ENCODE measurements at places on chromosomes 7 and 10.

DNA sequence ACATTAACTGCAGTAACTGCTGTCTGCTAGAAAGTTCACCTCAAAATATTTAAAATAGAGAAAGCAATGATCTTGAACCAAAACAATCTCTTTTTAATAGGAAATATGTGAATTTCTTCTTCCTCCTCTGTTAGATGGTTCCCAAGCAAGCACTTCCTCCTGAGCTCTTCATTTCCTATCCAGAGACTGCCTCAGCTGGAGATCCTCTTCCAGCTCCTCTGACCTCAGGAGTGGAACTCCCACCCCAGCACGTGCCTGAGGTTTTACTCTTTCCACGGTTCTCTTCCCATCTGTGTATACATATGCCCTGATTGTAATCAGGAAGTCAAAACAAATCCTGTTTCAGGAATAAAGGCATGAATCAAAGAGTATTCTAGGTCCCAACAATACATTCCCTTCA lies 5.6 kb downstream of the DENND11 start:
- DNase-seq = no peak

- DNase-seq = no peak
Observed at GRCh38 chr7:27478084-27478483, 184.6 kb downstream of the HIBADH start.

DNA sequence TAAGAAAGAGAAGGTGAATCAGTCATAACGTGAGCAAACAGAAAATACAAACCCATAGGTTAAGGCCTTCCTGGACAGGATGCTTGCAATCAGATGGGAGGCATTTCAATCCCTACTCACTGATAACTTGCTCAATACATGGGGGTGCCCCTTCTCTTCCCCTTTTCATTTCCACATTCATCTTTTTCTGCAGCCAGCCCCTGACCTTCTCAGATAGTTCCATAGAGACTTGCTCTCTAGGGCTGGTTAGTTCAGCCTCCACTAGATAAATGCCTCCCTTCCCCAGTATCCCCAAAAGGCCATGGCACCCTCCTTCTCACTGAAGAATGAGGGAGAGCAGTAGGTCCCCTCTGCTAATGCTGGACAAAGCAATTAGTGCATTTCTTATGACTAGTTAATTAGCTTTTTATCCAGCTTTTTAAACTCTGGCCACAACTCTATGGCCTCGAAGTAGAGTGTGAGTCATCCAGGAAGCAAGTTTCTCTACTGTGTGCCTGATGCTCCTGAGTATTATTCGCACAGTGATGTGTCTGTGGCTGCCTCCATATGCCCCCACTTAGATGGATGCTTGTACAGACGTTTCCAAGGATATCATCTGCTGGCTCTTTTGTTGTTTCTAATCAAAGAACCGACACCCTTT lies 12.7 kb downstream of the CHN2 start:
- no peak for DNase-seq

GRCh38 chr10:14801723-14802122 lies 27.0 kb upstream of the FAM107B start:
- DNase-seq = no peak

- no peak for DNase-seq
Observed at GRCh38 chr10:50636618-50637579, 13.1 kb upstream of the SGMS1 start.

GRCh38 chr7:40874756-40875155 lies 740.0 kb downstream of the SUGCT start:
- DNase-seq = no peak

- DNase-seq = no peak
Observed at GRCh38 chr7:33854801-33855350, 50.5 kb upstream of the BMPER start.

DNA sequence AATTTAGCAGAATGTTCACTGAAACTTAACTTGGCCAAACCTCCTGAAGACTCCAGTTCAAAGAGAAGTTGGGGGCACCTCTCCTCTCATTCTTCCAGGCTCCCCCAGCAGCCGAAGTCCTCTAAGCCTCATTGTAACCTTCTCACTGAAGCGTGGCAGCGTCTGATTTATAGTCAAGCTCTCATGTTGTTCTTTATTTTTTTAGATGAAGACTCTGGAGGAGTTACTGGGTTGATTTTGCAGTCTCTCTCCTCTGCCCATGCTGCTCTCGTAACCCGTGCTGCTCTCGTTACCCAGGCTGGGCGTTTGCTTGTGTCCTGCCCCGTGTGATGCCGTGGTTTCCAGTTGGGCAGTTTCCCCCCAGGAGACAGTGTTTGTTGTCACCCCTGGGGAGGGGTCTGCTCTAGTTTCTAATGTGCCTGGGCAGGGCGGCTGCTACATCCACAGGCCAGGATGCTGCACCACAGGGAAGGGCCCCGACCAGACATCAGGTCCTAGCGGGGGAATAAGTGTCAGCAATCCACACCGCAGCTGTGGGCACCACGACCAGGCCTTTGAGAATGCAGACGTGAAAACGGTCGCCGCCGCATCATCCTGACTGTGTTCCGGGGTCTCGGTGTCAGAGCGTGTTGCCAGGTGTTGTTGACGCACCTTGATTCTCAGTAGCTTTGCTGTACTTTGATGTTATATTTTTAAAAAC lies 65.2 kb downstream of the WDR37 start:
- DNase-seq = peak; percentile 34

GRCh38 chr10:12377658-12378290 lies 28.4 kb downstream of the CAMK1D start:
- no peak for DNase-seq

- no peak for DNase-seq
Observed at GRCh38 chr10:93565446-93565845, 1.0 kb upstream of the FFAR4 start.

GRCh38 chr7:132435016-132435990 lies 141.0 kb downstream of the PLXNA4 start:
- no peak for DNase-seq

DNA sequence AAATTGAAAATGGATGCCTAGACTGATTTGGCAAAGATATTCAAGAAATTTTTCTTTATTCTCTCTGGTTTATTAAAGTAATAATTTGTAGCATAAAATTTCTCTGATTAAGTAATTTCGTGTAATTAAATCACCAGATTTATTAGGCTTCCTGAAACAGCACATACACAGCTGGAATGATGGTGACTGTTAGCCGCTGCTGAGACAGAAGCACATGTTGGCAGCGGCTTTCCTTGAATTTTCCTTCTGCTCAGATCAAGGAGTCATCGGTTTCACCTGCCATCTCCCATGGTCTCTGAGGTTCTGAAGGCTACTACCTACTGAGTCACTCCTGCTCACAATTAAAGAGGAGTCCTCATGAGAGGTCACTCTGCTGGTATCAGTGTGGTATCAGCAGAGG lies 101.5 kb downstream of the GFRA1 start:
- DNase-seq = no peak

DNA sequence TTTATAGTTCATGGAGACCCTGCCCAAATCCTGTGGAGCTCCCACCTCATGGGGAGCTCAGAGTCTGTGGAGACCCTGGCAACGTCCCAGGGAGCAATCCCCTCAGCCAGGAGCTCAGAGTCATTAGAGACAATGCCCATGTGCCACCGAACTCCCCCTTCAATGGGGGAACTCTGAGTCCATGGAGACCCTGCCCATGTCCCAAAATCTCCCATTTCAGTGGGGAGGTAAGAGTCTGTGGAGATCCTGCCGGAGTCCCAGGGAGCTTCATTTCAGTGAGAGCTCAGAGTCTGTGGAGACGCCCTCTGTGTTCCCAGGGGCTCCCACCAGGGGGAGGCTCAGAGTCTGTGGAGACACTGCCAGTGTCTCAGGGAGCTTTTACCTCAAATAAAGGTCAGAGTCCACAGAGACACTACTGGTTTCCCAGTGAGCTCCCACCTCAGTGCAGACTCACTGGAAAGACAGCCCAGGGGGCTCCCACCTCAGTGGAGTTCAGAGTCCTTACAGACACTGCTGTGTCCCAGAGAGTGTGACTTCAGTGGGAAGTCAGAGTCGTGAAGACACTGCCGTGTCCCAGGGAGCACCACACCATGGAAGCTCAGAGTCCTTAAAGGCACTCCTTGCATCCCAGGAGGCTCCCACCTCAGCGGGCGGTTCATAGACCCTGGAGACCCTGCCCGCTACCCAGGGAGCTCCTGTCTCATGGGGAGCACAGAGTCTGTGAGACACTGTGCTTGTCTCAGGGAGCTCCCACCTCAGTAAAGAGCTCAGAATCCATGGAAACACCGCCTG lies 5.0 kb downstream of the MYO1G start:
- no peak for DNase-seq

DNA sequence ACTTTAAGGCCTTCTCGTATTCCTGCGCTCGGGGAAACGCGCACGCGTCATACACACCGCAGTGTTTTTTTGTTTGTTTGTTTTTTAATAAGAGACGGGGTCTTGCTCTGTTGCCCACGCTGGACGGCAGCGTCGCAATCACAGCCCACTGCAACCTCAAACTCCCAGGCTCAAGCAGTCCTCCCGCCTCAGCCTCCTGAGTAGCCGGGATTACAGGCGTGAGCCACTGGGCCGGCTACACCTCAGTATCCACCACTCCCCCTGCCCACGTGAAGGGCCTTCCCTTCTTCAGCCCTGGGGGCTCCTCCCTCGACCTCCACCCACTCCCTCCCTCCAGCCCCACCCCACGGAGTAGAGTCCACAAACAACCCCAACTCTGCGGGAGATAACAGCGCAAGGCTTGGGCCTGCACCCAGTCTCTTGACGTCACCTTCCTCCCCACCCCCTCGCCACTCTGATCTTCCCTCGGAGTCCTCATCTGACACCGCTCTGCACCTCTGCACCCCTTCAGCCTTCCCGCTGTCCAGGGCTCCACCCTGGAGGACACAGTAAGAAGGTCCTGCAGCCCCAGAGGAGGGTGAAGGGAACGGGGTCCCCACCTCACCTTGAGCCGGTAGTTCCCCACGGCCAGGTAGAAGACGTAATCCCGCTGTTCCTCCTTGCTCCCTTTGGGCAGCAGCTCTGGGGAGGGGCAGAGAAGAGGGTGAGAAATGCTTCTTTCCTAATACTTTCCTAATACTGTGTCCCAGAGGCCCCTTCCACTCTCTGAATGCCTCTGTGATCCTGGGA lies 2.8 kb upstream of the CLDN15 start:
- DNase-seq = no peak

- no peak for DNase-seq
Observed at GRCh38 chr10:123143162-123143824, 4.6 kb upstream of the HMX2 start.

- no peak for DNase-seq
Observed at GRCh38 chr7:2068693-2069471, 163.9 kb downstream of the MAD1L1 start.

DNA sequence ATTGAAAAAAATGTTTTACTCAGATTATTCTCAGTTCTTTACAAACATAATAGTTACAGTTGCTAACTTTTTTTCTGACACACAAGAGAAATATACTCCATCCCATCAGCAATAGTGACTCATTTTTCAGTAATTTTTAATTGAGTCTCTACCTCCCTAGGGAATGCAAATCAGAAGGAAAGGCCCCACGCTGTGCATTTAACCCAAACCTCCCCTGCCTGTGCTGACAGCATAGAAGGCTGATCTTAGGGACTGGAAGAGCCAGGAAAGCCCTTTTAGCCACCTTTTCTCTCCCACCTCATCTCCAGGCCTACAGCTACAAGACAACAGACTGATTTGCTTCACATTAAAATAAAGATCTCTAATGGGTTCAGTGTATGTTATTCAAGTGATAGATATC lies 24.7 kb upstream of the PIK3CG start:
- DNase-seq = no peak

DNA sequence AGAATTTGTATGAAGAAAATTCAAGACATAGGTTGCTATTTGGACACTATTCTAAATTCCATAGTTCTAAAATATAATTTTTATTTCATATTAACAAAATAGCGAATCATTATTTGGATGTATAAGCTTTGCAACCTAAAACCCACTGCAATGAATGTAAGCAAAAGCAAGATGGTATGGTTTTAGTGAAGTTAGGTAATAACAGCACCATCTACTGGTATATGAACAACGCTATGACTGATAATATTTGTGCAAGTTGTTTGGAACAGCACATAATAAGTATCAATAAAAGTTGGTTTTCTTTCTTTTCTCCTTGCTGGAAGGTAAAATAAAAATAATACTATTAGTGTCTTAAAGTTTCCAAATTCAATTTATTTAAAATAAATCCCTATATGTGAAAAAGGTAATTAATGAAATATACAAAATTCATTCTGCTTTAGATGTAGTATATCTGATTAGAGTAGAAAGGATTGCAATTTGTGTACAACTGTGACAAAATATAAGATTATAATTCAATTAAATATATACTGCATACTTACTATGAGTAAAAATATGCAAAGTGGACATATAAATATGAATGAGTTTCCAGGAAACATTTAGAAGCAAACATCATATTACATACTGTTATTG lies 79.0 kb upstream of the LSM8 start:
- DNase-seq = no peak

GRCh38 chr10:118870467-118871243 lies 115.9 kb upstream of the CACUL1 start:
- no peak for DNase-seq

DNA sequence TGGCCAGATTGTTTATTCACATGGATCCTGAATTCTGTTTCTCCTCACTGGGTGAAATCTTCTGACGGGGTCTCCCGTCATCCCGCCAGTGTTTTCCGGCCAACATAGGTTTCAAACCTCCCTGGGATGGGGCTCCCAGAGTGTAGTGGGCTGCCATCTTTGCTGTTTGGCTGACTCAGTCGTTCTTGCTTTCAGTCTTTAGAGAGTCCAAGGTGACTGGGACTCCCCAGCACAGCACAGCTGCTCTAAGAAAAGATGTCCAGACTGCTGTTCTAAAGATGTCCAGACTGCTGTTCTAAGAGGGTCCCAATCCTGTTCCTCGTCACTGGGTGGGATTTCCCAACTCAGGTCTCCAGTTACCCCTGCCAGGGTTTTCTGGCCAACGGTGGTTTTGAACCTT lies 801.9 kb upstream of the IGFBP3 start:
- DNase-seq = no peak

DNA sequence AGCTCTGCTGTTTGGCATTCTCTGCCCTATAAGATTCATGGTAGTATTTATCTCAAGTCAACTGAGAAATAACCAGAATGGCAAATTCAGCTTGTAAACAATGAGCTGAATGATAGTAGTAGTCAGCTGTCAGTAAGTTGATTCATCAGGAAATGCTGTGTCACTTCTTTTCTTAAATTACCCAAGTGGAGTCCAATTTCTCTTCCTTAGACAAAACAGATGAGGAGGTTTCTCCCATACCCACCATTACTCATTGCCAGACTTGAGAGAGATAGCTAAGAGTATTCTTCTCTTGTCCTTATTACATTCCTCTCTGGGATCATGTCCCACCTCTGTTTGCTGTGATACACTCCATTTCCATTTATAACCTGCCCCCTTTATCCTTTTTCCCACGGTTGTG lies 159.8 kb upstream of the STEAP1 start:
- no peak for DNase-seq

DNA sequence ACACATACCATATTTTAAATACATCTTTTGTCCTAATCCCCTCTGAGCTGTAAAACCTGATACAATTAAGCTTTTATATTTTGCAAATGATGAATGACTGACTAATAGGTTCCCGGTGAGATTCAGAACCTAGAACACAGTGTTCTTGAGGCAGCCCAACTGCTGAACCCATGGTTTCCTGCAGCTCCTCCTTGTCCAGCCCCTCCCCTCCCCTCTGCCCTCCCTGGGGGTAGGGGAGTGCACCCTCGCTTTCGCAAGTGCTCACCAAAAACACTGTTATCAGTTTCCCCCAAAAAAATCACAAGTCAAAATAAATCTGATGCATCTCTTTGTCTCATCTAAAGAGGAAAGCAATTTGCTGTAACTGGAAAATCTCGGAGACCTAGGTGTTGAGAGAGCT lies 602.8 kb downstream of the KCNMA1 start:
- no peak for DNase-seq
